ENCODE measurements at places on chromosomes 16 and 17. TPM values are rescaled to one million over a fixed set of nuclear protein-coding genes. Genes with fewer than 3 reads are reported as not detected.

The CHST5 gene
- total RNA-seq, result 0.04 TPM

The SLFN12L gene
- not detected for total RNA-seq

The TBC1D3B gene
- total RNA-seq, result 2.4 TPM

The TCAP gene
- 1.4 TPM for total RNA-seq

The CEMP1 gene
- total RNA-seq, result 0.08 TPM

The PRCD gene
- total RNA-seq, result not detected

The IKZF3 gene
- total RNA-seq, result not detected

Measured in A549 treated with CORT108297 at 1 μM for 4 hours (cell line).